ENCODE measurements at places on chromosomes 16 and 17.

- DNase-seq = no peak
These were observed 92.3 kb downstream of the METRNL start for GRCh38 chr17:83171661-83172060.

DNA sequence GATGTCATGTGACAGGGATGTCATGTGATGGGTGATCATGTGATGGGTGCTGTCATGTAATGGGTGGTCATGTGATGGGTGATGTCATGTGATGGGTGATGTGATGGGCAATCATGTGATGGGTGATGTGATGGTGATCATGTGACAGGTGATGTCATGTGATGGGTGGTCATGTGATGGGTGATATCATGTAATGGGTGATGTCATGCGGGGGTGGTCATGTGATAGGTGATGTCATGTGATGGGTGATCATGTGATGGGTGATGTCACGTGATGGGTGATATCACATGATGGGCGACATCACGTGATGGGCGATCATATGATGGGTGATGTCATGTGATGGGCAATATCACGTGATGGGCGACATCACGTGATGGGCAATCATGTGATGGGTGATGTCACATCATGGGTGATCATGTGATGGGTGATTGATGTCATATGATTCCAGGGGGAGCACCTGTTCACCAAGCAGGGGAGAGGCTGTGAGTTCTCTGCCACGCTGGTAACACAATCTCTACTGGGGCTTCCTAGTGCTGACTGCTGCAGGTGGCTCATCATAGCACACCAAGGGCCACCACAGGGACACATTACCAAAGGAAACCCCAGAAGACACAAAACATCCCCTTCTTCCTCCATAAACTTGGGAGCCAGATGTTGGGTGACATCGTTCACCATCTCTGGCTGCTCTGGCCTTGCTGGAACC lies 16.5 kb downstream of the CD300LB start:
- no peak for DNase-seq

- no peak for DNase-seq
These were observed 24.7 kb upstream of the KIFC3 start for GRCh38 chr16:57826706-57827625.

DNA sequence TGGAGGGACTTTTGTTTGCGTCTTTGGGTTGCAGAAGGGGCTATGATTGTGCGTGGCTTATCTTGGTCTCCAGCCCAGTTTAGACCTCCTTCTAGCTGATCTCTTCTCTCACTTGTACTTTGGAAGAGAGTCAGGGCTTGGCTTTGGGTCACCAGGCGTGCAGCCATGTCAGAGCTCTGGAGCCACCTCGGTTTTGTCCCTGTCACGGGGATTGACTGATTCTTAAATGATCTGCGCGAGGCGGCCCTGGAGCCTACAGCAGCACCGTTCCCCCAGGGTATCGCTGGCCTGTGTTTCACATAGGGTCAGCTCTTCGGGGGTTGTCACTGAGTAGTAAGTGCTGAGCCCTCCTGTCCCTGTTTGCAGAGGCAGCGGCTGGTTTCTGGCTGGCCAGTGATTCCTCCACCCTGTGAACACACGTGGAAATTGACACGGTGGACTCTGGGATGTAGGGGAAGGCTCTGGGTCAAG lies 209.8 kb upstream of the CHMP6 start:
- no peak for DNase-seq

All from esophagus squamous epithelium (tissue), 5 donors.